ENCODE measurements at places on chromosomes 16 and 17.

DNA sequence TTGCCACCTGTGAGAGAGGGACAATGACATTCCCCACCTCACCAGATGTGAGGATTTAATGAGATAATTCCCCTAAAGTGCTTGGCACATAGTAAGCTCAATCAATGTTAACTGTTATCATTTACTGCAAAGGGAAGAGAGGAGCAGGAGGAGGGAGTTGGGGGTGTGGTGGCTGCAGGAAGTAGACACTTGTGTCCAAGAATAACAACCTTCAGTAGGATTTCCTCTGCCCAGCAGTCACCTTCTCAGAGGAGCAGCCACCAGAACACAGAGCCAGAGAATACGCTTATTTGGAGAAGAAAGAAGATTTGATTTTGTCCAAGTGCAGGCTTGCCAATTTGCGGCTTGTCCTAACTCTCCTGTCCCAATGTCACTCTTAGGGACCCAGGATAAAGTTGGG is 10.2 kb downstream of the CBX4 start:
- no peak for DNase-seq

DNA sequence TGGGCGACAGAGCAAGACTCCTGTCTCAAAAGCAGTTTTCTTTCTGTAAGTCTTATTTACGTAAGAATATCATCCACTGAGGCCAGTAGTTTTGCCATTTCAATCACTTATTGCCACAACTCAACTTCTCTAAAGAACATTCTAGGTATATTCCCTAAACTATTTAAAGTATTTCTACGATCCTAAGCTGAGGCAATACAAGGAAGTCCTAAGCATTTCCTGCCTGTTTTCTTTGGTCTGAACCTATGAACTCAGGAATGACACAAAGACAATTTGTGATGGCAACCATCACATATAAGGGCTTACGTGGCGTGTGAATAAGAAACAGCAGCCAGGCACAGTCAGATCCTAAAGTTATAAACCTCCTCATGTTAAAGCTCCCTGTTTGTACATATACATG is 14.2 kb downstream of the USP36 start:
- DNase-seq, result no peak

- DNase-seq, result no peak
Measured at GRCh38 chr17:78766225-78766624, 15.8 kb downstream of the CYTH1 start.

- DNase-seq, result no peak
Measured at GRCh38 chr17:44132275-44132821, 8.9 kb upstream of the HDAC5 start.

DNA sequence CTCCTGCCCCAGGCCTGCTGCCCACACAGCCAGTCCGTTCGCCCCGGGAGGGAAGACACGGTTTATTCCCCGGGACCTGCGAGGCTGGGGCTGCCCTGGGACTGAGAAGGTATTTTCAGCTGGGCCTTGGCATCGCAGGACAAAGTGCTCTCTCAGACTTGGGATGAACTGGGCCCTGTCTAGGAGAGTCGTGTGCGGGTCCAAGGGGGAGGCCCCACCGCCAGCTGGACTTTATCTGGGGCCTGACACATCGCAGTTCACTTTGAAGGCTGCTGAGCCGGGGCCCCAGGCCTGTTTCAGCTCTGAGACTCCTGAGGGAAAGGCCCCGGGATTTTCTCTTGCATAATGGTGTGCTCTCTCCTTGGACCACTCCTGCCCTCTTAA is 6.8 kb downstream of the CRISPLD2 start:
- no peak for DNase-seq

DNA sequence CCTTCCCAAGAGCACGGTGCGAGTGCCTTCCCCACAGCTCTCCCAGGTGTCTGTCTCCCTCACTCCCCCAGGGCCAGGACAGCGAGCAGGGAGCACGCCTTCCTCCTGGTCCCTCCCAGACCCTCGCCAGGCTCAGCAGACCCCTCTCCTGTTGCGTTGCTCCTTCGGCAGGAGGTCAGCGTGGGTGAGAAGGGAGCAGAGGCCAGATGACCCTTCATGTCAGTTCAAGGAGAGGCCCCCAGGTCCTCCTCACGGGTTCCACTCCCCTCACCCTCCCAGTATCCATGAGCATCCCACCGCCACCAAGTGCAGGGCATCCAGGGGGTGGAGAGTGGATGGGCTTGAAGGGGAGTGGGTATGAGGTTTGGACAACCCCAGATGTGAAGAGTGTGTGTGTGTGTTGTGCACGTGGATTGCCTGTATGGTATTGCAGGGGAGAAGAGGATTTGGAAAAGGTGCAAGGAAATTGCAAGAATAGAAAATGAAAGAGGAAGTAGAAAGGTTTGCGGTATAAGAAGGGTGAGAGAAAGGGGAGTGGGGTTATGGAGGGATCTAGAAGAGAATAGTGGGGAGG is 17.7 kb downstream of the SGCA start:
- DNase-seq, result no peak

DNA sequence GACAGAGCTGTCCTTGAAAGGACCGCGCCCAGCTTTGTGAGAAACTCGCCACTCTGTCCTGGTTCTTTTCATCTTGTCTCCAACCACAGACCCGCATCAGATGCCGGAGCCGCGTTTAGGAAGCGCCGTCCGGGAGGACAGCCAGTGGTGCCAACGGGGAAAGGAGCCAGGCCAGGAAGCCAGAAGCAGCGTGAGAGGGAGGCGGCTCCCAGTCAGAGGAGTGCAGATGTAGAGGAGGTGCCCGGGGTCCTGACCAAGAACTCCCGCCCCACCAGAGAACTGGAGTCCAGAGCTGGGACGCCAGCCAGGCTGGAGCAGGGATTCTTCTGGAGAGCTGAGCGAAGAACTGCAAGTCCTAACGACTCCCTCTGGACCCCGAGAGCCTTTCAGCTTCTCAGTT is 49.3 kb upstream of the TNRC6C start:
- DNase-seq, result no peak

All from HuH-7.5 (cell line).